ENCODE measurements at places on chromosomes 12 and 14. TPM values are rescaled to one million over a fixed set of nuclear protein-coding genes. Genes with fewer than 3 reads are reported as not detected.

Gene C3AR1
- 25.5 TPM for total RNA-seq

GRCh38 chr12:23621900-23622299 lies 327.6 kb downstream of the SOX5 start:
- no peak overlapping the region for H3K4me3 ChIP-seq
- H3K36me3 ChIP-seq = no peaks in the 10 kb centered on the region
- no peak overlapping the region for H3K27ac ChIP-seq
- peaks cover 15% of the 10 kb centered on the region for H3K4me1 ChIP-seq
- no peak for DNase-seq
- H3K27me3 ChIP-seq = no peaks in the 10 kb centered on the region

Gene KRT82
- not detected for total RNA-seq

DNA sequence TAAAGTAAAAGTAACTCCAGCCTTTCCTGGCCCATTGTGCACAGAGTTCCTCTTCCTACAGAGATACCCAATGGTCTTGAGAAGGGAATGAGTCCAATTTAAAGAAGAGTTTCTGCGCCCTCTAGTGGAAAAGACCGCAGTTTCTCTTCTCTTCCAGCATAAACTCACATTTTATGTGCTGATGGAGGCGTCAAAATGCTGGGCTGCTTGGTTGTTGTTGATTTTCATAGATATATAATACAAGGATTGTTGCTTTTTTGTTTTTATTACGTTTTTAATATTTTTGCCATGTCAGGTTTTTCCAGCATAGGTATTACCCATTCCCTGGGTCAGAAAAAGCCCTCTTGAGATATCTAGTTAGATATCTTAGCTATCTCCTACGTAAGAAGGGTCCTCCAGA lies 356.9 kb upstream of the STXBP6 start:
- H3K4me1 ChIP-seq = no peaks in the 10 kb centered on the region
- no peaks in the 10 kb centered on the region for H3K27me3 ChIP-seq
- H3K36me3 ChIP-seq = no peaks in the 10 kb centered on the region
- H3K4me3 ChIP-seq = no peak overlapping the region

- peaks cover 20% of the 10 kb centered on the region for H3K4me1 ChIP-seq
- no peak for DNase-seq
- H3K27me3 ChIP-seq = no peaks in the 10 kb centered on the region
- peak overlapping the region; percentile 100 for H3K27ac ChIP-seq
Measured at GRCh38 chr12:55844961-55845360, 2.2 kb upstream of the MMP19 start.

DNA sequence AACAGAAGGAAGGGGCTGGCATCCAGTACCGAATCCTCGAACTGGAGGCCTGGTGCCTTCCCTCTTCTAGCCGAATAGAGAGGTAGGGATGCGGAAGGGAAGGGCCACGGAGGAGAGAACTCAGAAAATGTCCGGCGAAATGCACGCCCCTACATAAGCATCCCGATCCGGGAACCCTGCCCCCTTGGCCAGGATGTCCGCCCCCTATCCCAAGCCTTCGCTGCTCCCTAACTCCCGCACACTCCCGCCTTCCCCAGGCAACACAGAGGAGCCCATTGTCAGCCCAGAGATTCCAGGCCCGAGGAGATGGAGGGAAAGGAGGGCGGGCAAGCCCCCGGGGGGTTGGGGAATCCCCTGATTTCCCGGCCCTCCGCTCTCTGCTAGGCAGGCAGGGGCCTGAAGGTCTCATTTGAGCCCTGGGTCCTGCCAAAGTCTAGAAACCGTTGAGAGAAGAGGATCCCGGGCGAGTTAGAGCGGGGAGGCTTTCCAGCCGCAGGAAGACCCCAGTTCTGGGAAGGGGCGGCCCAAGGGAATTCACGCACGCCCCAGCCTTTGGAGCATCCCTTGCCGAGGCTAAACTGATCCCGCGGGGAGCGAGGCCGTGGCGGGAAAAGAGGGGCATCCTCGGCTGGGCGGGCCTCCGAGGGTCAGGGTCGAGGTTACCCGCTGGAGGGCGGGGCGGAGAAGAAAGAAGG lies 569 bp upstream of the ARHGEF40 start:
- H3K4me3 ChIP-seq = peak overlapping the region; percentile 84
- H3K36me3 ChIP-seq = peaks cover 8% of the 10 kb centered on the region
- H3K27ac ChIP-seq = peak overlapping the region; percentile 90
- peaks cover 27% of the 10 kb centered on the region for H3K4me1 ChIP-seq
- DNase-seq = no peak

GRCh38 chr12:48810903-48811431 lies 7.3 kb upstream of the CACNB3 start:
- DNase-seq = no peak
- H3K27ac ChIP-seq = no peak overlapping the region
- no peaks in the 10 kb centered on the region for H3K27me3 ChIP-seq
- H3K36me3 ChIP-seq = no peaks in the 10 kb centered on the region
- H3K4me3 ChIP-seq = no peak overlapping the region

Gene PTGDR
- total RNA-seq = 2.9 TPM

DNA sequence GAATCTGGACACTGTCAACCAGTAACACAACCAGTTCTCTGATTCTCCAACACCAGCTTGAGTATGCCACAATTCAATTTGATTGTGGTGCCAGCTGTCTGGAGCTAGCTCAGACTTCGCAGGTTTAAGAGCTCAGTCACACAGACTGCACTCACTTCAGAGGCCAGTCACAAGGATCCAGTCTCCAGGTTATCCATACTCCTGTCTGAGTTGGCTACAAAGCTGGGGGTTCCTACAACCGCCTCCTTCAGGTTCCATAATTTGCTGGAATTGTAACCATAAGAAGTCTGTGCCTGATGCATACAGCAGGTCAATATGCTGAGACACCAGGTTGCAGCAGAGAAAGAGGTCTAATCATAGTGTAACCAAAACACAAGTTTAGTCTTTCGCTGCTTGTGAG lies 70.5 kb upstream of the CPSF6 start:
- no peak overlapping the region for H3K4me3 ChIP-seq
- H3K36me3 ChIP-seq = no peaks in the 10 kb centered on the region
- DNase-seq = no peak
- H3K27me3 ChIP-seq = no peaks in the 10 kb centered on the region
- no peak overlapping the region for H3K27ac ChIP-seq
- H3K4me1 ChIP-seq = no peaks in the 10 kb centered on the region

DNA sequence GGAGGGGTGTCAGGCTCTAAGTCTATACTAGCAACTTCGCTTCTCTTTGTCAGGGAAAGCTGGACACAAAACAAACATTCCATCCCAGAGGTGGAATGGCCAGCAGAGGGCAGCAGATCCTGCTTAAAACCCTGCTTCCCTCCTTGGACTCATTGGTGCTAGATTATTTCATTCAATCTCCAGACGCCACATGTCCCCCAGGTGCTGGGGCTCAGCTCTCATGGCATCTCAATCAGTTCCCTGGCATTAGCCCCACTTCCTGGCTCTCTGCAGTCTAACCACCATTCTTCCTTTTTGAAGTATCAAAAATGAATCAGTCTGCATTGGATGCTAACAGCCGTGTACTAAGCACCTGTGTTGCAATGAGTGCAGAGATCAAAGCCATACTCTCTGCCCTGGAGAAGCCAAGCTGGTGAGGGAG lies 8.1 kb upstream of the PPP1R1A start:
- peaks cover under 1% of the 10 kb centered on the region for H3K4me1 ChIP-seq
- no peaks in the 10 kb centered on the region for H3K27me3 ChIP-seq
- DNase-seq = peak; percentile 25
- no peak overlapping the region for H3K27ac ChIP-seq

DNA sequence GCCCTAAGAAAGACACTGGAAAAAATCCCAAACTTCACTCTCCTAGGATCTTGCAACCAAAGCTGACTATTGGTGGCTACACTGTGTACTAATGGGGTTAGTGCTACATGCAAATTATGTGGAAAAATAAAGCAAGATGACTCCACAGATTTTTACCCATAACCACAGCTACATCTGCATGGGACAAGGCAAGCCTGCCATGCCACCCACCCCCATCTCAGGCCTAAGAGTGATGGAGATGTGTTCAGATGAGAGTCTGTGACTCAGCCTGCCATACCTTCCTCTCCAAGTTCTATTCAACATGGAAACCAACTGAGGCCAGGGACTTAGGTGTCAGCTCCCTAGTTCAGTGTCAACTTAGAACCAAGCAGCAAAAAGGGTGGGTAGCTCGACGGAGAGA lies 206.2 kb downstream of the PELI2 start:
- no peak overlapping the region for H3K27ac ChIP-seq
- H3K4me3 ChIP-seq = no peak overlapping the region
- H3K27me3 ChIP-seq = no peaks in the 10 kb centered on the region
- no peaks in the 10 kb centered on the region for H3K4me1 ChIP-seq
- DNase-seq = no peak
- H3K36me3 ChIP-seq = no peaks in the 10 kb centered on the region

- no peaks in the 10 kb centered on the region for H3K27me3 ChIP-seq
- no peak overlapping the region for H3K4me3 ChIP-seq
- peak overlapping the region; percentile 76 for H3K27ac ChIP-seq
- H3K36me3 ChIP-seq = peaks cover 21% of the 10 kb centered on the region
- peaks cover 15% of the 10 kb centered on the region for H3K4me1 ChIP-seq
- no peak for DNase-seq
Measured at GRCh38 chr12:12977231-12977630, 22.8 kb downstream of the HEBP1 start.

DNA sequence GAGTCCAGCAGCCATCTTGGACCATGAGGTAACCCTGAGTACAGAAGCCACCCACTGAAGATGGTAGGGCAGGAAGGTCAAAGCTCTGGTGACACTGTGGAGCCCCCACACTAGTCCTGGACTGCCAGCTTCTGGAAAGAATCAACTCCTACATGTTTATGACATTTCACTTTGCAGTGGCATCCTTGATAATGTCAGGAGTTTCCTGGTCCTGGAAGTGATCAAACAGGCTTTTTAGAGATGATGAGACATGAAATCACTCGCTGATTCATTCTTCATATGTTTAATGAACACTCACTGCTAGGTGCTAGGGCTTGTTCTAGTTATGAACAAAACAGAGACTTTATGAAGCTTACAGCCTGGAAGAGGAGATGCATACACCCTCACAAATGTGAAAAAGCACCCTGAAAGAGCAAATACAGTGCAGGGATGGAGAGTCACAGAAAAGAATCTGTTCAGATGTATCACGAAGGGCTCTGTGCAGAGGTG lies 15.8 kb upstream of the HNF1A start:
- no peak overlapping the region for H3K4me3 ChIP-seq
- H3K27ac ChIP-seq = no peak overlapping the region
- H3K4me1 ChIP-seq = no peaks in the 10 kb centered on the region
- no peaks in the 10 kb centered on the region for H3K27me3 ChIP-seq

Gene OR10AD1
- total RNA-seq = not detected

GRCh38 chr12:28424965-28425364 lies 234.7 kb downstream of the CCDC91 start:
- DNase-seq = no peak
- H3K36me3 ChIP-seq = no peaks in the 10 kb centered on the region
- H3K27ac ChIP-seq = no peak overlapping the region
- no peak overlapping the region for H3K4me3 ChIP-seq
- no peaks in the 10 kb centered on the region for H3K27me3 ChIP-seq

Gene PPFIBP1
- total RNA-seq = 103 TPM

Gene ABCD4
- 62.4 TPM for total RNA-seq

Gene ANO2
- total RNA-seq = 18.5 TPM

- peaks cover 29% of the 10 kb centered on the region for H3K4me1 ChIP-seq
- H3K27me3 ChIP-seq = no peaks in the 10 kb centered on the region
- DNase-seq = no peak
- H3K4me3 ChIP-seq = no peak overlapping the region
Measured at GRCh38 chr14:51333901-51334521, 94.0 kb downstream of the TMX1 start.

GRCh38 chr12:88063375-88063774 lies 34.2 kb upstream of the C12orf50 start:
- H3K4me3 ChIP-seq = no peak overlapping the region
- H3K27ac ChIP-seq = no peak overlapping the region

Gene KLRG1
- 3.0 TPM for total RNA-seq

- no peak overlapping the region for H3K27ac ChIP-seq
- DNase-seq = no peak
- no peaks in the 10 kb centered on the region for H3K36me3 ChIP-seq
- H3K4me3 ChIP-seq = no peak overlapping the region
- H3K27me3 ChIP-seq = no peaks in the 10 kb centered on the region
Measured at GRCh38 chr14:52061390-52061789, 7.5 kb downstream of the NID2 start.

Gene OR4E2
- not detected for total RNA-seq

Gene PLEKHA5
- 18.4 TPM for total RNA-seq

DNA sequence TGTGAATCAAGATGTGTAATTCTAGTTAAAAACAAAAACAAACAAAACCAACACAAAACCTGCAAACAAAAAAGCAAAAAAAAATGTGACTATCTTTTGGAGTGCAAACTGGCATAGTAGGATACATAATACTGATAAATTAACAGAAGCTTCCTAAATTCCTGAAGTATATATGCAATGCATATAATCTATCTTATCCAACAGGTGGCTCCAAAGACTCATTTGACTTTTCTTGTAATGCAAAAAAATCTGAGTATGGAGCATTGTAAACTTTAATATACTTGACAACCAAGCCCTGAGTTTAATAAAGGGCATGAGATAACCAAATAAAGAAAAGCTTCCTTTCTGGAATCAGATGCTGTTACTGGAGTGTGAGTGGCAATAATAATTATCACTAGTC lies 1003.6 kb downstream of the FSCB start:
- H3K4me3 ChIP-seq = no peak overlapping the region
- H3K4me1 ChIP-seq = no peaks in the 10 kb centered on the region
- H3K36me3 ChIP-seq = no peaks in the 10 kb centered on the region
- H3K27me3 ChIP-seq = no peaks in the 10 kb centered on the region
- H3K27ac ChIP-seq = no peak overlapping the region

DNA sequence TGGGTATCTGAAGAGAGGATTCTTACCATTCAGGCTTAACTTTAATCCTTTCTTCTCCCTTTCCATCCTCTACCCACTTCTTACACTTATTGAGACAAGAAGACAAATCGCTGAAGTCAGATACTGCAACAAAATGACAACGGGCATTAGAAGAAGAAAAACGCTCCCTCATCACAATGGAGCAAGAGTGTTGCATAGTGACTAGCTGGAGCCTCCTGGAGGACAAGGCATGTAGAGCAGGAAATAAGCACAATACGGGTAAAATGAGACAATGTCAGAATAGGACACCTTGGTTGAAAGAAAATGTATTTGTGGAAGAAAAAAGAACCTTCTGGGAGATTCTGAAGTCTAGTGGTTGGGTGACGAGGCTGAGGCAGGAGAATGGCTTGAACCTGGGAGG lies 501.0 kb downstream of the RERGL start:
- H3K4me3 ChIP-seq = no peak overlapping the region
- DNase-seq = no peak
- H3K27ac ChIP-seq = no peak overlapping the region
- H3K4me1 ChIP-seq = no peaks in the 10 kb centered on the region

Gene MFAP5
- 158 TPM for total RNA-seq

Data from thoracic aorta (tissue), 2 donors.